Vagina (tissue), 2 donors: ENCODE measurements at places on chromosomes 13 and 19.

DNA sequence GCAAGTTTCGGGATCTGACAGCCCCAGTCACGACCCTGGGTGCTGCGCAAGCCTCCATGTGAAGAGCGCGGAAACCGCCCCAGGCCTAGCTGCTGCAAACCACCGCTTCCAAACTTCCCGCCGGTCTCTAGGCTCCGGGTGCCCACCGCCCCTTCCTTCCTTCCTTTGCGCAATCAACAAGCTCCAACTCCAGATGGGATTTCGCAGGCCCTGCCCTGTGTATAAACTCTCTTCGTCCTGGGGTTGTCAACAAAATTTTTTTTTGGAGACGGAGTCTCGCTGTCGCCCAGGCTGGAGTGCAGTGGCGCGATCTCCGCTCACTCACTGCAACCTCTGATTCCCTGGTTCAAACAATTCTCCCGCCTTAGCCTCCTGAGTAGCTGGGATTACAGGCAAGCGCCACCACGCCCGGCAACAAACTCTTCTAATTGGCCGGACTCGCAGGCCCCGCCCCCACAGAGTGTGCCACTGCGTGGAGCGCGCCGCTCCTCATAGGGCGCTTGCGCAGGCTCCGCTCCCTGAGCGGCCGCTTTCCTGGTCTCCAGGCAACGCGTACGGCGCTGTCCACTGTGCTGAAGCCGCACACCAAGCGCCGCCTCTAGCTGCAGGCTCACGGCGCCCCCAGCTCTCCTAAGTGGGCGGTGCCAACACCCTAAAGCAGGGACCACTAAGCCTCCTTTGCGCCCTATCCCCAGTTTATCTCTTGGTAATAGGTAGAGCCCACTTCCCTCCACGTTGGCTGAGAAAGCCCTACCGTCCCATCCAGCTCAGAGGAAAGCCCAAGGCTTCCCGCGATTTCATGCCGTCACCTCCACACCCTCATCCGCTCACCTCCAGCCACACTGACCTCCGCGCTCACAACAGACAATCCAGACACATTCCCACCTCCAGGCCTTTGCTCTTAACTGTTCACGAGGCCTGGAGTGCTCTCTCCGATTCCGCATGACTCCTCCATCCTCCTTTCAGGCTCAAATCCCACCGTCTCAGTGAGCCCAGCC, 5.5 kb upstream of the QTRT1 start:
- DNase-seq: no peak

- DNase-seq: no peak
Measured at GRCh38 chr19:51365211-51365964, 800 bp downstream of the ETFB start.

DNA sequence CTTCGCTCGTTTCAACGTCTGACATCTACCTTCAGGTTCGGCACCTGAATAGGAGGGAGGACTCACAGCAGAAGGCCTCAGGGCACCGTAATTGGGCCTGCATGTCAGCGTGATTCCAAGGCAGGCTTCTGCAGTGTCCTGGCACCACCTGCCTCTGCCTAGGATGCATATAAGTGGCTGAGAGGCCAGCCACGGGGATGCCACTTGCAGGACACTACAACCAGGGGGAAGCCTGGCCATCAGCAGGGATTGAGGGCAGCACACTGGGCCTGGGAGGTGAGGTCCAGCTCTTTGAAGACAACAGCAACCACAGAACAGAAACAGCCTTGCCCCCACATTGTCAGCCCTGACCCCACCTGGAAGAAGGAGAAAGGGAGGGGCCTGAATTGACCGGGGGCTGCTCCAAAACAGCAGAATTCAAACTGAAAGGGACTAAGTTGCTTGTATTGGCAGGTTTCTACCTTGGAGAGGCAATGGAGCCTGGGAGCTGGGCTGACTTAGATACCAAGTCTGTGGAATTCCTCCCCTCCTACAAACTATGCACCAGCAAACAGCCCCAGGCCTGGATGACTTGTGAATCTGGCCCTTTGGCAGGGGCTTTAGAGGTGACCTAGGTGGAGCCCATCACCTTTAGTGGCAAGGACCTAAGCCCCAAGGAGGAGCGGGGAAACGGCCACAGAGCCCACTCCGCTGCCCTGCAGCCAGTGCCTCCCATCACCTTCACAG, 34.1 kb upstream of the POMP start:
- no peak for DNase-seq

- DNase-seq: no peak
Measured at GRCh38 chr19:30376272-30376671, 4.1 kb downstream of the ZNF536 start.
